Kidney tubule cell (primary cell): ENCODE measurements at places on chromosomes 7 and 10.
A peak's percentile ranks its signal among the peaks of the same experiment; 100 is the strongest.

- no peak for DNase-seq
These were observed 733.1 kb upstream of the C7orf33 start for GRCh38 chr7:147857152-147858140.

- DNase-seq, result no peak
These were observed 171.7 kb downstream of the PLXDC2 start for GRCh38 chr10:19987931-19988330.

- peak; percentile 65 for DNase-seq
These were observed 13.4 kb downstream of the BRI3 start for GRCh38 chr7:98294798-98295382.

GRCh38 chr7:142859829-142860228, 5.0 kb downstream of the EPHB6 start:
- DNase-seq, result peak; percentile 14

DNA sequence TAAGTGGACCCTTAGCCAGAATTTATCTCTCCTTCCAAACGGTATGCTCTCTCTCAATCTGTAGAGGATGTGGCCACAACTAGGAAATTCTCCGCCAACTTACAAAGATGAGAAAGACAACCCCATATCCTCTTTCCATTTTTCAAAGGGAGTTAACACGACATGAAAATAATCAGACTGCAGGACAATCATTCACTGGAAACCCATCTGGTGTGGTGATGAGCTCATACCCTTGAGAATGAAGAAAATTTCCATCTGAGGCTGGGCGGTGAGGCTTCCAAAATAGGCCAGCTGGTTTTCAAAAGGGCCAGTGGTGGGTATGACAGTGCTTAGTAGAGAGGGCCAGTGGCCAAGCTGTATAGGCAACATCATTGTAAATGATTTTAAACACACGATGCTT, 369.6 kb downstream of the FRMD4A start:
- DNase-seq, result peak; percentile 89

DNA sequence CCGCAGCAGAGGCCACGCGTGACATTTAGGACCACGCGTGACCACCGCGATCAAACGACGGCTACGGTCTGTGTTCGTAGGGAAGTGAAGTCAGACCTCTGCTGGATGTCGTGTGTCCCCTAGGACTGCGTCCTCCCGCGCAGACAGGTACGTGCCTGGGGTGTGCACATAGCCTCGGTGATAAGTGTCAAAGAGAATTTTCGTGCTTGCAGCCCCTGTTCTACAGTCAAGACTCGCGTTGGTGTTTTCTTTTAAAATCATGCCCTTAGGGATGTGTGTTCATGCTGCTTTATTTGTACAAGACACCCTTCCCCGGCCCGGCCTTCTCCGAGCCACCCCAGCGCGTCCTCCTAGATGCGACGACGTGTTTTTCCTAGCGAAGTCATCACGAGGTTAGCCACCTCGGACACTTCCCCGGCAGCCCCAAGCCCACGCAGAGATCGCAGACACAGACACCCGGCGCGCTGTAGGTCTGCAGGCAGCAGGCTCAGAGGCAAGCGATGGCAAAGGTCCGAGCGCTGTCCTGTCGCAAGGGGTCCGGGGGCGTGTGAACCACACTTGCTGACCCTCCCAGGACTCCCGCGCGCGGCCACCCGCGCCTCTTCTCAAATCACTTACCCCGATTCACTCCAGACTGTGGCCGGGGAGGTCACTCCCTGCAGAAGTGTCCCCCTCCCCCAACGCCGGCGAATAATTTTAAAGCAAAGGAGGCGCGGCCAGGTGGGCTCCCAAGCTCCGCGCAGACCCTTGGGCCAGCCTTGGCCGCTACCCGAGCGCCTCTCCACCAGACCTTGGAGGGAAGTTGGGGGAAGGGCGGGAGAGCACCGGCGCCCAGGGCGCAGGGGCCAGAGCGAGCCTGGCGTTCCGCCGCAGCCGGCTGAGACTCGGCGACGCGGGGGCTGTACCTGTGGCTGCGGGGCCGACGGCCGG, 552 bp downstream of the MKX start:
- no peak for DNase-seq

GRCh38 chr10:43160046-43160920, 22.0 kb downstream of the CSGALNACT2 start:
- peak; percentile 85 for DNase-seq

- no peak for DNase-seq
These were observed 20.0 kb upstream of the IFIT2 start for GRCh38 chr10:89281606-89282395.

DNA sequence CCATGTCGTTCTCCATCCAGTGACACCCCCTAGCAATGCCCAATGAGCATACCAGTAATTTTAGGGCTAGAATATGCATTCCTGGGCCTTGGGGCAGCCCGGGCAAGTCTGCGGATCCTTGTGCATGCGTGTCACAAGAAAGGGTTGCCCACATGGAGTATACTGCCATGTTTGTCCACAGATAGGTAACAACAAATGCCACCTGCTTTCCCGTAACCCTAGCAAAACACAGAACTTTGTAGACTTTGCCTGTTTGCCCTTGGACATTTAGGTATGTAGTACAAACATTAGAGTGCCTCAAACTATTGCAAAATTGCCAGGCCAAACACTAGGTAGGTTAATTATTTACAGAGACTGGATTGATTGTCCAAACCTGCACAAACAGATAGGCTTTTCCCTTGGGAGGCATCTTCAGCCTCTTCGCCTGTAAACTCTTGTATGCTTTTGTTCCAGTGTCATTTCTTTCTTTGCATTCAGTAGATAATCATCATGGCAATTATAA, 117.0 kb downstream of the ADCY1 start:
- peak; percentile 4 for DNase-seq

GRCh38 chr10:71796749-71797405, 23.6 kb upstream of the VSIR start:
- no peak for DNase-seq

- DNase-seq, result no peak
These were observed 28.7 kb downstream of the RBM48 start for GRCh38 chr7:92557249-92557648.

DNA sequence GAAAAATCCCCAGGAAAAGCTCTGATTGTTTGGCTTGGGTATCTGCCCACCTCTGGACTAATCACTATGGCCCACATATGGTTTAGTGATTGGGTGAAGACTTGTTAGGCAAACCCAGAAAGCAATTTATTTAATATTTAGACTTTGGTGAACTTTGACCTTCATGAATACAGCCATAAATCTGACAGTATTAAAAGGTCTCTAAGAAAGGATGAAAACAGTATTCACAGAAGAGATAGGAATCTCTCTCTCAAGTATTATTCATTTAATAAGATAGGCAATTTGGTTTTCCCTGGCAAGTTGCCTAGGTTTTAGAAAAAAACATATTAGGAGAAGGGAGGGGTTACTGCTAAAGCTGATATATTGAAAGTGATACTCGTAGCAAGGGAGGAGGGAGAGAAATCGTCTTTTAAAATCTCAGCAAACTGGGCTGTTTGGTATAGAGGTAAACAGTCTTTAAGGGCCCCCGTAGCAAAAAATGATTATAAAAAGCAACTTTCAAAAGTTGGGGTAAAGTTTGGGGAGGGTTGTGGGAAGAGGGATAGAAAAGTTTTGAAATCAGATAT, 57.1 kb downstream of the LSMEM1 start:
- DNase-seq, result no peak

GRCh38 chr7:140348161-140348849, 50.0 kb downstream of the SLC37A3 start:
- DNase-seq, result no peak

DNA sequence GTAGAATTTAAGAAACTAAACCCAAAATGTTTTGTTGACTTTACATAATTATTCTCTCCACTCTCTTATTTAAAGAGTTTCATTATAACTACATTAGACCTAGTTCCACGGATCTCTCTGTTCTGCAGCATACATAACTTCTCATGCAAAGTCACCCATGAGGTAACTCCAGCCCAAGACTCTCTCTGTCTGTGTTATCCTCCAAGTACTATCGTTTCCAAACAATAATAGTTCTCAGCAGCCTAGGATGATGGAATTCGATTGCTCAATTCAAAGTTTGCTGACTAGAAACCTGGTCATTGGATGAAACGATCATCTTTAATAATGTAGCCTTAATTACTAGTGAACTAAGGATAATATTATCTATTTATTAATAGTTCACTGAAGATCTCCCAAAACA, 203.1 kb upstream of the PTN start:
- DNase-seq, result no peak

DNA sequence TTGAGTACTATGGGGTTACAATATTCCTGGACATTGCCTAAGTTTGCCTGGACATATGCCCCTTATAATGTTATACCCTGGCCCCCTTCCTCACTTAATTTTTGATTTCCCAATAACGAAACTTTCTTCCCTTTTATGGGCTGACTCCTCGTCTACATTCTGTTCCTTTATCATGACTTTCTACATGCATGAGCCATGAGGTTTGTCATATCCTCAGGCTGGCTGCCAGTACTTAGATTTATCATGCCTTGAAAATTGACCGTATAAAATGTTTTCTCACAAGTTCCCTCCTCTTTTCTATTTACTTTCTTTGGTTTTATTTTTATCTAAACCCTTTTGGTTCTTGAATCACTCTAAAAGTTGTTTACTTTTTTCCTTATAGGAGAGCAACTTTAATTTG, 4.7 kb downstream of the DNAH11 start:
- no peak for DNase-seq

DNA sequence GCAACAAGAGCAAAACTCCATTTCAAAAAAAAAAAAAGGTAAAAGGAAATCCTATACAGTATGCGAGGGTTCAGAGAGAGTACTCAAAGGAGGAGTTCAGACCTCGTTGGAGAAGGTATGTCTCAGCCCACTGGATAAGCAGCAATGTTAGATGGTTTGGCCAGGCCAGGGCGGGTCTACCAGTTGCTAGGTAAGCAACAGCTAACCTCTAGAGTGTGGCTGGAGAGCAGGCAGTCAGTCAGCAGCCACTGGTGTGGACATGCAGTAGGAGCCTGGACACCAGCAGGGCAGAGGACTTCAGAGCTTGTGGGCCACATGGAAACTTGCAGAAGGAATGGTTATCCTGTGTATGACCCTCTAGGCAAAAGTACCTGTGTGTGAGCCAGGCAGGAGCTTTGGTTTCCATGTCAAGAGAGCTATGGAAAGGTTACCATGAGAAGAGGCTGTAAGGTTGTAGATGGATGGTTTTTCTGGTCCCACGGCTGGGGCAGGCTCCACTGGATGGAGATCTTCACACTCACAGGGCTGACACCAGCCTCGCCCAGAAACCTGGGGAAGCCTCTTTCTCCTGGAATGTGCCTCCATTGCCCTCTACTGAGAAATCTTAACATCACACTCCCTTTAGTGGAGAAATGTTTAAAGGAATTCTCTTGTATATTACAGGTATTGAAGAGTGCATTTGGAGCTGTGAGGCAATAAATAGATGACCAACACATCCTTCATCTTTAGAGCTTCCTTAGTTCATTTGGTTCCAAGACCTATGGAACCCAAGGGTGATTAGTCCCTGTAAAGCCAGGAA, 63.6 kb downstream of the CCDC186 start:
- DNase-seq, result peak; percentile 35

DNA sequence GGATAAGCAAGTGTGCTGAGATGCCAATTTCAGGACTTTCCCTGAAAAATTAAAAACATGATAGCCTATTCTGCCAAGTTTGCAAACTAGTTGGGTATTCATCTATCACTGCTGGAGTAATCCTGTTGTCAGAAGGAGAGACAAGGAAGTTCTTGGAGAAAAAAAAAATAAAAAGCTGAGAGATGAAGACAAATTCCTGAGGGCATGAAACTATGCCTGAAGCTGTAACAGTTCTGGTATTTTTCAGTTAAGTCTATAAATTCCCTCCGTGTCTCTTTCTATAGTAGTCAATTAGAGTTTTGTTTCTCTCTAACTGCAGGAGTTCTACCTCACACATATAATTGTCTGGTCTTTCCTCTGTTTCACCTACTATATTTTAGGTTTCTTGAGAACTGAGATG, 95.7 kb downstream of the DGKB start:
- DNase-seq, result peak; percentile 47

- no peak for DNase-seq
These were observed 144.2 kb downstream of the JCAD start for GRCh38 chr10:29914986-29915785.

DNA sequence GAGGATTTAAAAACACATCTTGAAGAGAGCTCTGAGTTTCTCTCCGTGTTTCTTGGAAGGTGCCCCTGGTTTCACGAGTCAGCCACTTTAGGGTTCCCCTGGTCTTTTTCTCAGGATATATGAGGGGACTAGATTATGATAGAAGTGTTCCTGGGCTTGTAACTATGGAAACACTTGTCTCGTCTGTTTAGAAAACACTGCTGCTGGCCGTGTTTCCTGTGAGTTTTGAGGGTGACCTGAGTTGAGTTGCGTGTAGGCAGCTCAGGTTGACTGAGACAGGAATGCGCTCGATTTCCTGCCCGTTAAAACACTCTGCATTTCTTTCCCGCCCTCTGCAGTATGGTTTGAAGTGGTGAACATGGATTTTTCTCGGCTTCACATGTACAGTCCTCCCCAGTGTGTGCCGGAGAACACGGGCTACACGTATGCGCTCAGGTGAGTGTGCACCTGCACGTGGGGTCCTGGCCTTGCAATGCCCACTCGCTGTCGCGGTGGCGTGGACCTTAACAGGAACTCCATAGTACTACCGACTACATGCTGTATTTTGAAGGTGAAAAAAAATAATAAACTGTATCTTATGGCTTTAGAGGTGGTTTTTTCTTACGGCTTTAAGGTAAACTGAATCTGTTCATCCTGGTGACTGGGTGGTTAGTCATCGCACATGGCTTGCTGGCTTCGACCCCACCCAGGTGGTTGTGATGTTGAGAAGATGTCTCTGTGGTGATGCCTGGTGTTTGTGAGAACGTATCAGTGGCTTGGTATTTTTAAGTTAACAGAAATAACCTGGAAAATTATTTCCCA, at the start of gene SUN1:
Gene SUN1 (plus strand): TSS at position 310 of the 801 bp plus-strand sequence. CDS start 49 bp downstream, at position 359.
- DNase-seq, result peak; percentile 96

DNA sequence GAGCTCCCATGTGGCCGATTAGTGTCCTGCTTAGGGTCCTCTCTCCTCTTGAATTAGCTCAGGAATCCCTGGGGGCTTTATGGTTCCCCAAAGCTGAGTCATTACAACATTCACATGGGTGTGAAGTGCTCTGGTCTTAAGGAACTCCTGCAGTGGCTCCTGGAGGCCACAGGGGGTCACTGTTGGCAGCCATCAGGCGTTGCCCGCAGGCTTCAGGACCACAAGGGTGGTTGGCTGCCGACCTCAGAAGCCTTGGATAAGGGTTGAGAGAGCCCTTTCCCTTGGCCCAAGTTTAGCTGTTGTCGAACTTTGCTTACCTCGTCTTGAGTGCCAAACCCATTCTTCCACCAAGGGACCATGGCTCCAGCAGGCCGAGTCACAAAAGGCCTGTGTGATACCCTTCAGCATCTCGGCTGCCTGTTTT, 61.7 kb downstream of the SH2D4B start:
- peak; percentile 50 for DNase-seq

GRCh38 chr7:152120210-152120609, 94.7 kb downstream of the GALNT11 start:
- no peak for DNase-seq

DNA sequence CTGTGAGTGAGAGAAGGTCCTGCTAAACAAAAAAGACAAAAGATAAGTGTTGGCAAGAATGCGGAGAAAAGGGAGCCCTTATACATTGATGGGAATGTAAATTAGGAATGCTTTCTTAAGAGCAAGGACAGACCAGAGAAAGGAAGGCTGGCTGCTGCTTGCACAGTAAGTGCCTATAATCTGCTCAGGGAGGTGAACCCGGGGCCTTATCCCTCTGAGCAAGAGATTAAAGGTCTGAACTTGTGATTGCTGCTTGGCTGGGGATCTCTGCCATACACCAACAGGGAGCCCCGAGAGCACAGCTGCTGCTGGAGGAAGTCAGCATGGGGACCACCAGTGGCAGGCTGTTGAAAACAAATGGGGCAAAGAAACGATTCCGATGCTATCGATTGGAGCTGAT, 32.0 kb upstream of the CRTAC1 start:
- no peak for DNase-seq

GRCh38 chr10:95518455-95519452, 42.4 kb downstream of the SORBS1 start:
- no peak for DNase-seq
